ENCODE measurements at places on chromosomes 5 and 9.

DNA sequence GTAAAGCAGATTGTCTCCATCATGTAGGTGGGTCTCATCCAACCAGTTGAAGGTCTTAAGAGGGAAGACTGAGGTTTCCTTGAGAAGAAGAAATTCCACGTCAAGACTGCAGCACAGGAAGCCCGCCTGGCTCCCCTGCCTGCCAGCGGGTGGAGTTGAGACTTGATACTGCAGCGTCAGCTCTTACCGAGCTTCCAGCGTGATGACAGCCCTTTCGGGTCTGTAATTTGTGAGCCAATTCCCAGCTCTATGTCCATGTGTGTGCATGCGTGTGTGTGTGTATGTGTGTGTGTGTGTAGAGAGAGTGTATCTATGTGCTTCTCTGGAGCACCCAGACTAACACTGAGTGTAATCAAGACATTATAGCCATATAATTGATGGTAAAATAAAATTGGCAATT, 379.7 kb upstream of the IRX2 start:
- no peak for DNase-seq

DNA sequence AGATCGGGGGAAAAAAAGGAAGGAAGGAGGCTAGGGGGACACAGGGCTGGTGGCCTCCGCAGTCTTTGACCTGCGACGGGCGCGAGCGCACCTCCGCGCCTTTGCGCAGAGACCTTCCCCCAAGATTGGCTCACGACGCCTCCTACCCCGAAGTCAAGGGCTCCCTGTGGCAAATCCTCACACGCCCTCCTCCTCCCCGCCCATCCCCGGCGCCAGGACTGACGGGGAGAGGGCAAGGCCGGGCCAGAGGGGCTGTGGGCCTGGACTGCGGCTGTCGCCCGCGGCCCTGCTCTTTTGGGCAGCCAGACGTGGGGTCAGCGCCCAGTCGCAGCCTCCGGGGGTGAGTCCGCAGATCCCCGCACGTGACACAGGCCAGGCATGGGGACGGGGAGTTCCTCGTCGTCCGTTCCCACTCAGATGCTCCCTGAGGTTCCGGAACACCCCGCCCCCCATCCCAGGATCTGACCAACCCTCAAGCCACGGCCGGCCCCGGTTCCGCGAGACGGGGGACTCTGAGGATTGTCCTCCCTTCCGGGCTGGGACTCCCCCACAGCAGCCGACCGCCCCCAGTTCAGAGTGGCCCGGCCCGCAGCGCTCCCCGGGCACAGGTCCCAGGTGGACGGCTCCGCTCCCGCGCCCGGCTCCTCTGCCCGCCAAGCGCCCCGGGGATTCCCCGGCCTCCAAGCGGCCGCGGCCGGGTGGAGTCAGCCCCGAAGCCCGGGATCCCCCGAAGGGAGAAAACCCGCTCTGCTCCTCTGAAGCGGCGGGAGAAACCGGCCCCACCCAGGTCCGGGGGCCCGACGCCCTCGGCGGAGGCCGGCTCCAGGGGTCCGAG, 543 bp upstream of the ANKRD33B start:
- DNase-seq = no peak

DNA sequence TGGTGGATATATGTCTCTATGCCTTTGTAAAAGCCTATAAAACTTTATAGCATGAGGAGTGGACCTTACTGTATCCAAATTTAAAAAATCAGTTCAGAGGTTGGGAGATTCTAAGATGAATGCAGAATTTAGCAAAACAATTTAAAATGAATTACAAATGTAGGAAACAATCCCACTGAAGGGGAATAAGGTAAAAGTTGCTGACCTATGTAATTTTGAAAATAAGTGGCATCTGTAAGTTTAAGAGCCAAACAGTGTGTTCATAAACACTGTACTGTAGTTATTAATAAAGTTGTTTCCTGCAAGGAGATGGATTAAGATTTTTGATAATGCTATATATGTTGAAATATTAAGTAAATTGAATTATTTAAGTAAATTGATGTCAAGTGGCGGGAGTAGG, 4.6 kb downstream of the IFNW1 start:
- DNase-seq = no peak

DNA sequence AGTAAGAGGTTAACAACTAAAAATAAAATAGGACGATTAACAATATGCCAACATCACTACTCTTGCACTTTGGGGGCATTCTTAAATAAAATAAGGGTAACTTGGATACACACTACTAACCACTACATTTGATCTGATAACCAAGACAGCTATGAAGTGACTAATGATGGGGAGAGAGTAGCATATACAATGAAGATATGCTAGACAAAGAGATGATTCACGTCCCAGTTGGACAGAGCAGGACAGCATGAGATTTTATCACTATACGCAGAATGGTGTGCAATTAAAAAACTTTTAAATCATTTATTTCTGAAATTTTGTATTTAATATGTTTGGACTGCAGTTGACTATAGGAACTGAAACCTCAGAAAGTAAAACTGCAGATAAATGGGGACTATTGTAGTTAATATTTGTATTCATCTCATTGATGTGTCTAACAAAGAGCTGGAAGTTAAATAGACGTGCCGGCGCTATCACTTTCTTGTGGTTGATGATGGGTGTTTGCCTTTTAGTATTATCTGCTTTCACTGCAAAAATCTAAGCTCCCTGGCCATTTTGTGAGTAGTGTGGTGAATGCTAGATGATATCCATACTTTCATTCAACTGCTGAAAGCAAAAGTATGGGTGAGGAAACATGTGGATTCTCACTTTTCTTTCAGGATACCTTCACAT, 18.7 kb downstream of the GIN1 start:
- DNase-seq = no peak

DNA sequence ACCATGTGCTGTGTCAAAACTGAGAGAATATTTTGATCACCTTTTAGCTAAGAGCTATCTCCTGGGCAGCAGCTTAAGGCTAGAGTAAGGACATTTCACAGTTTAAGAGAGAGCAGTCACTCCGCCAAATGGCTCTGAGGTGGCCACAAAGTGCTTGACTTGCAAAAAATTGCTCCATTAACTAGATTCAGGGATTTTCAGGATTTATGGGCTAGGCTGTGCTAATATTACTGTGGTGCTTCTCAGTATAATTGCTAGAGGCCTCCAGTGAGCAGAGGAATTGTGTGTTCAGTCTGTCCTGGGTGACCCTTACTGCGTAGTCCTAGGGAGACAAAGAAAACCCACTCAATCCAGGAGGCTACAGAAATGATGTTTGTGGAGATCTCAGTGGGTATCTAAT, 65.2 kb downstream of the PALM2AKAP2 start:
- no peak for DNase-seq

DNA sequence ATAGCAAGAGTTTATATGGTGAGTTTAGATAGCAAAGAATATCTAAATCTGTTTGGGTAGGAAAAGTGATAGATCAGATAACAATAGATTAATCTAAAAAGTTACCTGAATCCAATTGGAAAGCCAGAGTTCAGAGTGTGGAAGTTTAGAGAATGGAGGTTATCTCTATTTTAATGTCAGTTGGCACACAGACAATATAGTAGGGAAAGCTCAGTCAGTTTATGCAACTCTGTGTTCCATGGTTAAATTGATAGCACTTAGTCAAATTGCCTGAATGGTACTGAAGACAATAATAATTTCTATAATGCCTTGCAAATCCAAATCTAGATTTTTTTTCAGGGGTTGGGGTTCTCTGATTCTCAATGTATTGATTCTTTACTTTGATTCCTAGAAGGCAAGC, 77.0 kb downstream of the ARHGEF28 start:
- DNase-seq = no peak

DNA sequence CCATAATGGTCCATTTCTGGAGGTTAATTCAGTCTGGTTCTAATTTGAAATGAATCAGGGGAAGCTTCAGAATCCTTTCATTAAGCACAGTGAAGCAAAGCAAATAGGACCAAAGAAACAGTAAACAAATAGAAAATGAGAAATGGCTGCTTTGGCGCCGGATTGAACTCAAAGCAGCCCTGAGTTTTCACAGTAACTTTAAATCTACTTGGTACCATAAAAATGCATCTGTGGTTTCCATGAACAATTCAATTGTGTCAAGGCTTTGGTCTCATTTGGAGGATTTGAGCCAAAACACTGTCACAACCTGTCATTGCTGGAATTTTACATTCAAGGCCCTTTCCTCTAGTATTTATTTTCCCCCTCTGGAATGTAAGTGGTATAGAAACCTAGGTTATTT, 25.9 kb upstream of the DAPK1 start:
- DNase-seq = no peak

DNA sequence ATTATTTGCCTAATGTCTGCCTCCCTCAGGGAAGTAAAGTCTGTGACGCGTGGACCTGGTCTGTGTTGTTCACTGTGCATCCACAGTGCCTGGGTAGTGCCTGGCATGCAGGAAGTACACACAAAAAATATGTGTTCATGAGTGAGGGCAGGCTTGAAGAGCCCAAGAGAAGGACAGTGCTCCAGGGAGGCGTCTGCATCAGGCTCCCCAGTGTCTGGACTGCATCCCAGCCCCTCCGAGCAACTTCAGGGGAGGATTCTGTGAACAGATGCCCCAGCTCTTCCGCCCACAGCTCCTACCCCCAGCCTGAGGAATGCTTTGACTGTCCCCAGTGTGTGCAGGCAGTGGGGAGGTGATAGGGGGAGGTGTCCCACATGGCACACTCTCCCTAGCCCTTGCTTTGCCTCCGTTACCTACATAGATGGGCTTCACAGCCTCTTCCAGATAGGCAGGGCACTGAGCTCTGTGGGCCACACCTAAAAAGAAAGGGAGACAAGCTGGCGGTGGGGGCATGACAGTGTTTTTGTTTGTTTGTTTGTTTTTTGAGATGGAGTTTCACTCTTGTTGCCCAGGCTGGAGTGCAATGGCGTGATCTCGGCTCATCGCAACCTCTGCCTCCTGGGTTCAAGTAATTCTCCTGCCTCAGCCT, 25.4 kb downstream of the IRF1 start:
- no peak for DNase-seq

DNA sequence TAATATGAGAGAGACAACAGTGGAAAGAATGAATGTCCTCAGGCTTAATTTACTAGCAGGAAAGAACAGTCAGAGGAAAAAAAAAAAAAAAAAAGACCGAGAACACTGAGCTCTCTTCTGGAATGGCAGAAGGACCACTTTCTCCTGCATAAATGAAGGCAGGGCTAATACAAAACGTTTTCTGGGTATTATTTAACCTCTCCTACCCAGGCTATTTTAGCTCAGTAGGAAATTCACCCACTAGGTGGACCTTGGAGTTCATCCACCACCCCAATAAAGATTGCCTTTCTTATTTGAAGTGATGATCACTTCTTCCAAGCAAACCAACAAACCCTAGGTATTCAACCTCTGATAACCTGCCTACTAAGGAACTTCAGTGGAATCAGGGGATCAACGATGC, 3.7 kb downstream of the GLIS3 start:
- no peak for DNase-seq

DNA sequence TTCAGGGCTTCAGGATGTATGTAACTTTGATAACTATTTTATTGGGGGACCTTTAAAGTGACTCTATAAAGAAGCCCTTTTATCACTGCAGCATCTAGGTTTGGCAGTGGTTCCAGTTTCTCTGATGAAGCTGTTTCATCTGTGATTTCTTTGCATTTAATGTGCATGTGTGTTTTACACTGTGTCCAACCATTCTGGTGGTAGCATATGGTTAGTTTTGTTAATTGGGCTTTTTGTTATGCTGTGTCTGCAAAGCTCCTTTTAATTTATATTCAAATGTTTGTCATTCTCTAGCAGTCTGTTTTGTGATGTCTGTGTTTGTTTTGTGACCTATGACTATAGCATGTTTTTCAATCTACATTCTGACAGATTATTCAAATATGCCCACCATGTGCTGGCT, 294.8 kb downstream of the DNAH5 start:
- DNase-seq = no peak

GRCh38 chr9:28249424-28249823, 676.1 kb upstream of the C9orf72 start:
- no peak for DNase-seq

- no peak for DNase-seq
Observed at GRCh38 chr9:33166231-33167083, 679 bp downstream of the B4GALT1 start.

- DNase-seq = no peak
Observed at GRCh38 chr9:107759823-107760166, 270.2 kb upstream of the KLF4 start.

- no peak for DNase-seq
Observed at GRCh38 chr5:65611524-65611923, 12.6 kb downstream of the TRIM23 start.

DNA sequence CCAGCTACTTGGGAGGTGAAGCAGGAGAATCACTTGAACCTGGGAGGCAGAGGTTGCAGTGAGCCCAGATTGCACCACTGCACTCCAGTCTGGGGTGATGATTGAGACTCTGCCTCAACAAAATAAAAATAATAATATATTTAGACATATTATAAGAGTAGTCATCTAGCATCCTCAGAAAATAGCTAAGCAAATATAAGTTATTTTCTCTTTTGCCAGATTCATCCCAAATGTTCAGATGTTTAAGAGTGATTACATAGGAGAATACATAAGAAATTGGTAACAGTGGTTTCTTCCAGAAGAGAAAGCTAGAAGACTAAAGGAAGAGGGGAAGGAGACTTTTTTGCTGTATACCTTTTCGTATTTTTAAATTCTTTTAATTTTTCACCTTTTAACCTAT, 20.0 kb downstream of the PRKAA1 start:
- DNase-seq = no peak

GRCh38 chr5:150107909-150108447, 21.6 kb upstream of the CSF1R start:
- no peak for DNase-seq

- no peak for DNase-seq
Observed at GRCh38 chr5:94750681-94751080, 132.2 kb downstream of the SLF1 start.
